Stimulated activated CD4-positive, alpha-beta T cell treated with anti-CD3 and anti-CD28 coated beads, Interleukin-4, amount 100 ng/mL, for 24 hours (primary cell): ENCODE measurements at places on chromosomes 2 and 18.

GRCh38 chr2:134201533-134201932 is 52.3 kb upstream of the MGAT5 start:
- DNase-seq, result no peak

- DNase-seq, result no peak
These were observed 99.8 kb upstream of the SH3BP4 start for GRCh38 chr2:234852035-234852434.

GRCh38 chr18:3874581-3874980 is 424.6 kb downstream of the TGIF1 start:
- no peak for DNase-seq

DNA sequence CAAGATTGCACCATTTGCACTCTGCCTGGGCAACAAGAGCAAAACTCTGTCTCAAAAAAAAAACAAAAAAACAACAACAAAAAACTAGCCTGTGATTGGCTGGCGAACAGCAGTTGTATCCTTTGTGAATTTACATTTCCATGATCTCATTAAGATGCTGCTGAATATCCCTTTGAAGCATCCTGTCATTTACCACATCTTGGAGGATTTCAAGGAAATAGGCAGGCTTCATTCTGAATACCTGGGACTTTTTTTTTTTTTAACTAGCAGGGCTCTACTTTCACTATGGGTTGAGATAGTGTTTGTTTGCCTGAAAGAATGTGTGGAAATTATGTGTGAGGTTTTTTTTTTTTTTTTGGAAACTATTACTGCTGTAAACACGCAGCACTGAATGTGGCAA is 49.6 kb upstream of the RPL31 start:
- no peak for DNase-seq

GRCh38 chr18:42514512-42514911 is 559.5 kb downstream of the PIK3C3 start:
- DNase-seq, result no peak

GRCh38 chr2:6008186-6008585 is 316.0 kb downstream of the SOX11 start:
- no peak for DNase-seq

- no peak for DNase-seq
These were observed 78.3 kb downstream of the SMAD7 start for GRCh38 chr18:48872234-48873145.

DNA sequence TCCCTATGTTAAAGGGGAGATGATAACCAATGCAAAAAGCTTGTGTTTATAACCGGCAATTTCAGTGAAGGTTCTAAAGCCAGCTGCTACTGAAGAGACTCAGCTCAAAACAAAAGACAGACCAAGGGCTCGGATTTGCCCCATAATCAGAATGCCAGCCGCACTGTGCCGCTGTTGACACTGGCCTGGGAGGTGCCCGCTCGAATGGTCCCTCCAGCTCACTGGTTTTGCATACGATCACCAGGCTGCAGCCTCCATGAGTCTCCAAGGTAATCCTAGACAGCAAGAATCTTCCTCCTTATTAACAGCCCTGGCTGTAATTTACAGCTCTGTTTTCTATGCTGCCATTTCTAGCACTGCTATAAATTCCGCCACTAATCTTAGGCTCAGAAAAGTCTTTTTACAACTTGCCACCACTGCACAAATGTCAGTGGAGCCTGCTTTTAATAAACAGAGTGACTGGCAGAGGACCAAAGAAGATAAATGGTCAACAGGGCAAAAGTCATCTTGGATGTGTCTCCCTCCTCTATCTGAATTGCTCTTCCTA is 155.7 kb upstream of the SH3BP4 start:
- no peak for DNase-seq

DNA sequence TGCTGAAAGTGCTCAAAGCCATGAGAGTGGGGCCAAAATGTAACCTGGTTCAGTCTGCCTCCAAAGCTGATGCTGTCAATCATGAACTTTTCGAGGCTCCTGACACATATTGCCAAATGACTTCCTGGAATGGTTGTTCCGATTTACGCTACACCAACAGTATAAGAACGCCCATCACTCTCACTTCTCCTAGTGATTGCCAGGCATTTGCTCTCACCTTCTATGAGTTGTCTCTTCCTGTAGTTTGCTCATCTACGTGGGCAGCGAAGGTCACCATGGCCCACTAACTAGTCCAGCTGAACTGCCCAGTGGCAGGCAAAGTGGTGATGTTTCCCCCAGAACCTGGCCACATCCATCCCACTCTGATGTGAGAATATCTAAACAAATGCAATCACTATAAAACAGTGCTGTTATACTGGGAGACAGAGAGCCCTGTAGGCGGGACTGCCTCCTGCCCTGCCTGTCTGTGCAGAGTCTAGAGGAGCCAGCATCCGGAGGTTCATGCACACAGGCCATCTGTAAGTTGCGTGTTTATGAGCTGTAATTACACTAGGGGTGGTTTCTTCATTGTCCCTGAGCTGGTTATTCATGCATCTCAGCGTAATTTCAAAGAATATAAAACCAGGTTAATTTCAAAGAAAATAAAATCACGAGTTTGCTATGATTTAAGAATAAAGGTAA is 8.8 kb upstream of the CABLES1 start:
- DNase-seq, result no peak

GRCh38 chr2:28991460-28991859 is 10.4 kb downstream of the TOGARAM2 start:
- no peak for DNase-seq

DNA sequence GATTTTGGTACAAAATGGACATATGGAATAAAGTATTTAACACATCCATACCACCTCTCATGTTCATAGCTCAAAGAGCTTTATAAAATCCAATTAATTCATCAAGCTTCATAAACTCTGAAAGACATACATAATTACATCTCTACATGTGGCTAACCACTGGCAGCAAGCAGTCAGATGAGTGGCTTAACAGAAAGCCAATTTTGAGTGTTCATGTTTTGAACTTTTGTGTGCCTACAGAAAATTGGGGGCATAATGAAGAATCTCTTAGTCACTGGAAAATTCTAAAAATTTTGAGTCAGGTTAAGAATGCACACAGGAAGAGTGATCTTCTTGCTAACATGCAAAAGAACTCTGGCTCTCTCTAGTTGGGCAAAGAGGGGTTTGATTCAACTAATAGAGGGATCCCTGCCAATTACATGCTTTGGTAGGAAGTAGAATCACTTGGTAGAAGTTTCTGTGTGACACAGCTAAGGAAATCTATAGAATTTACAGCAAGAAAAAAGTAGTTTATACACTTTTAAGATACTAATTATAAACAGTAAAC is 287.4 kb downstream of the NOL4 start:
- DNase-seq, result no peak

GRCh38 chr2:137865954-137866540 is 98.2 kb upstream of the HNMT start:
- DNase-seq, result peak; percentile 52

GRCh38 chr18:45978084-45978483 is 11.0 kb upstream of the EPG5 start:
- no peak for DNase-seq

DNA sequence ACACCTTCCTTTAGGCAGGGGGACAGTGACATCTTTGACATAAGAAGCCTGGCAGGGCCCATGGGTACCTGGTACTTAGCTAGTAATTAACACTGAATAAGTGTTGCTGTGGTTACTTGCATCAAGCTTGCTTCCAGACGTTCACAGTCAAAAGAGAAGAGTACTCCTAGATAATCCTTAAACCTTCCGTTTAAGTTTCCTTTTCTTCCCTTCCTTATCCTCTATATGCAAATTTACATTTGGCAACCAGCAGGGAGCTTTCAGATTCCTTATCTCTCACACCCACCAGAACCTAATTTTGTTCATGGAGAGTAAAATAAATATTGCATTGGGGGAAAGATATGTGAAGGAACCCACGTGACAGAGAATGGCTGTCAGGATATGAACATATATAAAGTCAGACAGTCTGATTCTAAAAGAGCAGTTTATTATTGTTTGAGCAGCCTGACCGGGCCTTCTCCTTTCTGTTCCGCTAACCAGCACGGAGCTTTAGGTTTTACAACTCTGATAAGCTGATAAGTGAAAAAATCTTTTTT is 7.8 kb upstream of the RAB31 start:
- no peak for DNase-seq

DNA sequence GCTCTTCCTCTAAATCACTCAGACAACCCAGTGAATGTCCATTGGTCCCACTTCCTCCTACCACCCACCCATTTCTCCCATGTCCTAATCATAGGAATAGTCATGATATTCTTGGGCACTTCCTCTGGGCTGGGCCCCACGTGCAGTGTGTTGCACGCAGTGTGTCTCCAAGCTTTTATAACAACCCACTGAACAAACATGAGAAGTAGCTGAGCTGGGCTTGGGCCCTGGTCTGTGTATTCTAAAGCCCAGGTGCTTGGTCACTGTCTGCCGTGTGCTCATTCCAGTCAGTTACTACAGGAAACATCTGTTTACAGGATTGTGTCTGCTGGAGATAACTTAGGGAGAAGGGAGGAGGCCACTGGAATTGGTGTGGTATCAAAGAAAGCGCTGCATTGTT is 64.2 kb upstream of the THOC1 start:
- DNase-seq, result no peak

GRCh38 chr18:51897884-51898283 is 442.1 kb upstream of the DCC start:
- DNase-seq, result no peak

DNA sequence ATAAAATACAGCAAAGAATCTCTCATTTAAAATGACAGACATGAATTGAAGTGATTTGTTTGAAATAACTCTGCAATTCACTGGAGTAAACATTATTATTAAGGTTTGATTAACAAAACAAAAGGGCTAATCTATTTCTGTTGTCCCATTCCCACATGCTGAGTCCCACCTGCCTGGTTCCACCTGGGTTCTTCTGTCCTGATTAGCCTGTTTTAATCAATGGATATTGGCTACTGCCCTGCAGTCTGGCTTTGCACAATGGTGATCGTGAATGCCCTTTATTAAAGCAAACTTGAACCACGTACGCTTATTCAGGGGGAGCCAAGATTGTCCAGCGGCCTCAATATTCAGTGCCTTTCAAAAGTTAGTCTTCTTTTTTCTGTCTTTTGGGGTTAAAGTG is 72.8 kb upstream of the CDH19 start:
- no peak for DNase-seq

GRCh38 chr2:138452324-138452723 is 49.2 kb upstream of the SPOPL start:
- DNase-seq, result no peak

GRCh38 chr18:42182728-42183700 is 228.0 kb downstream of the PIK3C3 start:
- DNase-seq, result no peak

DNA sequence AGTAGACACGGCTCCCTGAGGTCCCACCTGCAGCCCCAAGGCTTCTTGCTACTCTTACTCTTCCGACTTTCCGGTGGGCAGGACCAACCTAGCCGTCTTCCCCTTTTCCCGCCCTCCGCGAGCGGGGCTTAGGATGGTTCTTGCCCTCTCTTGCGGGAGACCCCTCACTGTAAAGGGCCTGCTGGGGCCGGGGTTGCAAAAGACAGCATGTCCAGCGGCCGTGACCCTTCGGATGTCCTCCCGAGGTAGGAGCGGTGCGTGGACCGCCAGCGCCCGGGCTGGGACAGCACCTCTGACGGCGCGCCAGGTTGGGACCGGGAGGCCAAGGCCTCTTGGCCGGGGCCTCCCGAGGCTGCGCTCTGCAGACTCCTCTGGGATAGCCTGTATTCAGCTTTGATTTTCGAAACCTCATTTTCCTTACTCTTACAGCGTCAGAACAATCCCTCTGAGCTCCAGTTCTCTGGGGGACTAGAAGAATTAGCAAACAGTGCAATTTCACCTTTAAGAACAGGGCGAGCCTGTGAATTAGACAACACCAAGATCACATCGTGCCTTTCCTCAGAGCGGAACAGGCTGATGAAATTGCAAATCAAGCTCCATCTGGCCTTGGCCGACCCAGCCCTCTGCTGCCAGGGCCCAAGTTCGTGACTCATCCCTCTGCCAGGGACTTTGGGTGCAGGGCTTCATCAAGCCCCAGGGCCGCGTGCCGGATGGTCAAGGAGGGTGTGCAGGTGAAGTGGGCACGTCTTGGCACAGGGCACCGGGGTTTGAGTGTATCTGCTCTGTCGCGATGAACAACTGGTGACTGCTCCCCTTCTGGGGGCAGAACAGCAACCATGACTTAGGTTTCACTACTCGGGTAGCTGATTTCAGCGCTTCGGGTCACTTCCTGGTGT is 777 bp downstream of the MOCOS start:
- DNase-seq, result no peak

DNA sequence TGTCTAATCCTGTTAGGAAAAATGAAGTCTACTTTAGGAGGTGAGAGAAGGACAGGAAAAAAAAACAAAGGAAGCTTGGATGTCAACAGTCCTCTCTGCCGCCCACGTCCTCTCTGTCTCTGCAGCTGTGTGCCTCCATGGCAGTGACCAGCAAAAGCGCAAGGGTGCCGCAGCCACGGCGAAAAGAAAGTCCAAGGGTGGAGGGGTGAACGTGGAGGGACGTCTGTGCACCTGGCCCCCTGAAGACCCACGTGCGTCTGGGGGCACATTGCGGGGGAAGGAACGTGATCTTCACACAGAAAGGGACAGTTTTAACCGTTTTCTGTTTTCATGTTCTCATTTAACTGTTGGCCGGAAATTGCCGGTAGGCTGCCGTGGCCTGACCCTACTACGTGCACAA is 152.7 kb downstream of the MBP start:
- DNase-seq, result no peak

- no peak for DNase-seq
These were observed 160.8 kb downstream of the AGPS start for GRCh38 chr2:177553176-177553884.

- no peak for DNase-seq
These were observed 273.7 kb upstream of the PIK3C3 start for GRCh38 chr18:41681138-41681880.

DNA sequence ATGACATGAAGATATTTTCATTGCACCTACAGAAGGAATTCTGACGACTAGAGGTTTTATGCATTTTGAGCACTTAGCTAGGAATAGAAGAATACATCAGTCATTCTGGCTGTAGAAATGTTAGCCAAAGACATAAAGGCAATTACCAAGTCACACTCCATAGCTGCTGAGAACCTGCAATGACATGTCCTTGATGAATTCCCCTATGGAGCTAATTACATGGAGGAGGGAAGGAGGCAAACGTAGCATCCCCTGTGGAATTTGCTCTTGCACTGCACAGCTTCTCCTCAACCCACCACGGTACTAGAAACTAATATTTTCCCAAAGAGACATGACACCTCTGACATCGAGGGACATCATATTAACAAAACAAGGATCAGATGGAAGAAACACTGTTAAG is 174.0 kb upstream of the SESTD1 start:
- no peak for DNase-seq

GRCh38 chr18:79856119-79857007 is 58.6 kb downstream of the KCNG2 start:
- no peak for DNase-seq

DNA sequence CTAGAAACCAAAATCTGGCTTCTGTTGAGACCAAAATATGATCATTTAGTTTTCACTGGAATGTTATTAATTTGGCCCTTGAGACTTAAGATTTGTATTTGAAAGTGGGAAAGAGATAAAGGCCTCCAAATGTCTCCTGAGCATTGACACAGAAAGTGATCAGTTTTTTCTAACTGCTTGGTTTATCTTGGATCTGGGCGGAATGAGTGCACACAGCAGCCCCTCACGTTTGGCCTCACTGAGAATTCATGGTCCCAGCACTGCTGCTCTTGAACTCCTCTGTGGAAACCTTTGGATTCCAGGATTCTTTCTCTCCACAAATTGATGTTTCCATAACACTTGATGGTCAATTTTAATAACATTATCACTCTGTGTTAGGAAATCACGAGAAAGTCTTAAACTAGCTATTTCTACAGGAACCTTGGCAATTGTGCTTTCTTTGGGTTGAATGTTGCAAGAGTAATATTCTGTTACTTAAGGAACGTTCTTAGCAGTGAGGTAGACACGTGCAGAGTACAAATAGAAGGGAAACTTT is 180.3 kb upstream of the BCL2L11 start:
- DNase-seq, result no peak

- DNase-seq, result no peak
These were observed 499.8 kb downstream of the PID1 start for GRCh38 chr2:228771315-228771714.
